ENCODE measurements at places on chromosomes 4 and X. TPM values are rescaled to one million over a fixed set of nuclear protein-coding genes. Genes with fewer than 3 reads are reported as not detected.

DNA sequence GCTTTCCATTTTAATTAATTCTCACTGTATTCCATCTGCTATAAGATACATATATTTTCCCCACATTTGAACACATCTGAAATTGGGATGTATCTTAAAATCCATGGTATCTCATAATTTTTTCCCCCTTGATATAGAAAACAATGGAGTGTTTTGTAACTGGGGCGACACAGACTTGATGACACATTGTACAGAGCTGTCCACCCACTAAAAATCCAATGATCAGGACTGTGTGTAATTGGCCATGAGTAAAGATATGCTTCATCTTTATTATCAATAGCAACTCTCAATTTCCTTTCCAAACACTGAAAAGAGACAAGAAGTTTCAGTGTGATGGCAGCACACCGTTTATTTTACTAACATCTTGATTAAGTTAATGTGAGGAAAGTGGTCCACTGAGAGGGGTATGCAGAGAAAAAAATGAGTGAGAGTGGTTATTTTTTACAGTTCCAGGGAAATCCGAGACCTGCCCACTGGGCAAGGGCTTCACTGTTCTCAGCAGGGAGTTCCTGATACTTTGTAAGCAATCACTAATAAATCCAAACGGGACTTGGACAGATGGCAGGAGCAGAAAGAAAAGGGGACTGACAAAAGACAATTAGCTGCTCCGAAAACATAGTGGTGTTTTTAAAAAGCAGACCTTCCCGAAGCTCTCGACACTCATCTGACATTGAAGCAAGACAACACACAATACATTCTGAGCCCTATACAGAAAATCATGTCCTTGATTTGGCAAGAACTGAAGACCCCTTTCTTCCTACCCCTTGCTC is 149.4 kb downstream of the TSPAN5 start:
- H3K4me3 ChIP-seq: no peak overlapping the region
- H3K4me1 ChIP-seq: peaks cover 14% of the 10 kb centered on the region
- DNase-seq: no peak
- H3K36me3 ChIP-seq: no peaks in the 10 kb centered on the region
- no peak overlapping the region for H3K27ac ChIP-seq

DNA sequence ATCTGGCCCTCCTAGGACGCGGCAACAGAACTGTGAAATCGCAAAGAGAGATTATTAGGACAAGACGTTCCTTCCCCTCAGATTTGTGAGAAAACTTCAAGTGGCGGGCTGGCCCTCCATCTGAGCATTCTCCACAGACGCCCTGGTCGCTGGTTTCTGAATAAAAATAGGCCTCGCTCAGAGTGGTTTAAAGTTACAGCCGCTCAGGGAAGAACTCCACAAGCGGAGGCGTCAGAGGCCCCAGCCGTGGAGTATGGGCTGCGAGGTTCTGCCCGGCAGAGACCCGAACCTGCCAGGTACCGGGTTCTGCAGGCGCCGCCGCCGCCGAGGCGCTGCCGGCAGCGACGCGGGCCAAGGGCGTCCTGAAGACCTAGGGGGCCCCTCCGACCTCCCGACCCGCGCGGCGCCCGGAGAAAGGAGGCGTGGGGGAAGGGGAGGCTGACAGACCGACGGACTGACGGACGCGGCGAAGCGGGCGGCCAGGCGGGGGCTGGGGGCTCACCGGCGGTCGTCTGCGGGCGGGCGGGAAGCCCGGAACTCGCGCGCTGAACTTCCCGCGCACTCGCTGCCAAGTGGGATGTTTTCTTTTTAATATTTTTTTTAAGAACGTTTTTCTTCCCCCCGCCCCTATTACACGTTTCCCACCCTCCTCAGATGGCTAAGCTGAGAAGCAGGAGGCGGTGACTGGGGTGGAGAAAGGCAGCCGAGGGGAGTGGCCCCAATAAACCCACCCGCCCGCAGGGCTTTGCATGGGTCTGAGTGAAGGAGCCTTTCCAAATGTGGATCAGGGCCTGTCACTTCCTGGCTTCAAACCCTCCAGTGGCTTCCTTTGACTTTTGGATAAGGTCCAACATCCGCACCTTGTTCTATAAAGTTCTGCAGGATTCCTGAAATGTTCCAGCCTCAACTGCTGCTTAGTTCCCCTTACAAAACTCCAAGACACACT is at the start of gene PABPC4L:
PABPC4L (minus strand) TSS at position 574 of the 946 bp plus-strand sequence. CDS start 770 bp downstream, outside the sequence.
- H3K27ac ChIP-seq: peak within 1 kb of the TSS; percentile 52
- H3K4me3 ChIP-seq: peak within 1 kb of the TSS; percentile 43
- H3K27me3 ChIP-seq: peaks cover 5% of the 10 kb centered on the region
- H3K4me1 ChIP-seq: no peaks in the 10 kb centered on the region

- DNase-seq: no peak
- no peak overlapping the region for H3K4me3 ChIP-seq
- no peaks in the 10 kb centered on the region for H3K36me3 ChIP-seq
Measured at GRCh38 chr4:47287735-47288134, 175.8 kb downstream of the COMMD8 start.

DNA sequence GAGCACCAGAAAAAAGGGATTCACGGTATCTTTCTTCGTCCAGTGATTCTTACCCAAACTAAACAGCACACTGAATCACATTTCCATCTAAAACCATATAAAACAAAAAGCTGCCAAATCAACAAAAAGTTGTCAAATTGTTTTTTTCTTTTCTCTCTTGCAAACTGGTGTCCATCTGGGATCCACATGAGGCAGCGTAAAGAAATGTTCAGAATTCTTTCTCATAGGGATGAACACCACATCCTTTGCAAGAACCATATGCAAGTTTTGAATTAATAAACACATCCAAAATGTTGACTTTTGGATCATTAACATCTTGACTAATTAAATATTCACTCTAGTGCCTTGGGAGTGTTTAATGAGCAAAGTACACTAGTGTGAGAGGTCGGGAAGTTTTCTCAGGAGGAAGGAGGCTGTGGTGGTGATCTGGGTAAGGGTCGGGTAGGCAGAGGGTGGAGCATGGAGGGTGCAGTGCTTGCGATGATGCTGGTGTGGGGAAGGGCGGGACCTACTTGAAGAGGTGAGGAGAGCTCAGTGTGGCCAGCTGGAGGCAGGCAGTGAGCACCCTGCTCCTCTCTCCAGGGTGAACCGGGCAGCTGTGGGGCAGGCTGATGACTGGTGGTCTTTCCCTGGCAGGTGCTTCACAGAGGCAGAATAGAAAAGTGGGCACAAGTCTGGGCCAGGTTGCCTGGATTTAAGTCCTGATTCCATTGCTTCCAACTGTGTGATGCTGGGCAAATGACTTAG is 72.8 kb downstream of the NSUN7 start:
- H3K4me3 ChIP-seq: no peak overlapping the region
- no peaks in the 10 kb centered on the region for H3K4me1 ChIP-seq
- H3K27me3 ChIP-seq: no peaks in the 10 kb centered on the region
- H3K36me3 ChIP-seq: peaks cover 4% of the 10 kb centered on the region
- H3K27ac ChIP-seq: no peak overlapping the region

DNA sequence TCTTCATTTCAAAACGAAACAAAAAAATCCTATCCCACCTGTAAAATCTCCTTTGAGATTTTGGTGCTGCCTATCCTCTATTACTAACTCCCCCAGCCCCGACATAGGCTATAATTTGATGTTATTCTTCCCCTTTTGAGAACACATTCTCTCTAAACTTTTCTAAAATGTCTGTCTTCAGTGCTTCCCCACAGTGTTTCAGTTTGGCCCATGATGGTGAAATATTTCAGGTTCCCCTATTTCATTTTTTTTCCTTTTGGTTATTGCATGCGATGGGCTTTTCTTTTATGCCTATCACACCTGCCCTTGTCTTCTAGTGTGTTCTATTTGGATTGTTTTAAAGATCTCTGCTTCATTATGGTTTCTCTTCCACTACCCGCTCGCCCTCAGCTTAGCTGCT is 14.7 kb downstream of the BCORL1 start:
- no peaks in the 10 kb centered on the region for H3K27me3 ChIP-seq
- no peaks in the 10 kb centered on the region for H3K4me1 ChIP-seq
- DNase-seq: no peak
- H3K27ac ChIP-seq: no peak overlapping the region

- no peaks in the 10 kb centered on the region for H3K4me1 ChIP-seq
- no peak overlapping the region for H3K4me3 ChIP-seq
- no peak overlapping the region for H3K27ac ChIP-seq
Measured at GRCh38 chr4:78923464-78924312, 15.6 kb downstream of the PAQR3 start.

DNA sequence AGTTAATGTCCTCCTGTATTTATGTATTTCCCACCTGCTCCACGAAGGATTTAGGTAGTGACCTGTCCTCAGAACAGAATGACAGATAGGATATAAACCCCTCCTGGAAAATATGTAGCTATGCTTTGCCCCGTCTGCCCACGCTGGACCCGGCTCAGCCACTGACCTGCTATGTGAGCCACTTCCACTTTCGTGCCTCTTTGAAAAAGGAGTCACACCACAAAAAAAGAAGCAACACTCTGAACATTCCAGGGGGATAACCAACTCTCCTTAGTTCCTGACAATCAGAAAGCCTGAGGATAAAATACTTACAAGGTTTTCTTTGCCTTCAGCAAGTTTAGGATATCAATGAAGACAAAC is 11.1 kb downstream of the ACSL1 start:
- H3K4me1 ChIP-seq: peaks cover 41% of the 10 kb centered on the region
- H3K4me3 ChIP-seq: no peak overlapping the region
- H3K27ac ChIP-seq: peak overlapping the region; percentile 45
- no peaks in the 10 kb centered on the region for H3K27me3 ChIP-seq

DNA sequence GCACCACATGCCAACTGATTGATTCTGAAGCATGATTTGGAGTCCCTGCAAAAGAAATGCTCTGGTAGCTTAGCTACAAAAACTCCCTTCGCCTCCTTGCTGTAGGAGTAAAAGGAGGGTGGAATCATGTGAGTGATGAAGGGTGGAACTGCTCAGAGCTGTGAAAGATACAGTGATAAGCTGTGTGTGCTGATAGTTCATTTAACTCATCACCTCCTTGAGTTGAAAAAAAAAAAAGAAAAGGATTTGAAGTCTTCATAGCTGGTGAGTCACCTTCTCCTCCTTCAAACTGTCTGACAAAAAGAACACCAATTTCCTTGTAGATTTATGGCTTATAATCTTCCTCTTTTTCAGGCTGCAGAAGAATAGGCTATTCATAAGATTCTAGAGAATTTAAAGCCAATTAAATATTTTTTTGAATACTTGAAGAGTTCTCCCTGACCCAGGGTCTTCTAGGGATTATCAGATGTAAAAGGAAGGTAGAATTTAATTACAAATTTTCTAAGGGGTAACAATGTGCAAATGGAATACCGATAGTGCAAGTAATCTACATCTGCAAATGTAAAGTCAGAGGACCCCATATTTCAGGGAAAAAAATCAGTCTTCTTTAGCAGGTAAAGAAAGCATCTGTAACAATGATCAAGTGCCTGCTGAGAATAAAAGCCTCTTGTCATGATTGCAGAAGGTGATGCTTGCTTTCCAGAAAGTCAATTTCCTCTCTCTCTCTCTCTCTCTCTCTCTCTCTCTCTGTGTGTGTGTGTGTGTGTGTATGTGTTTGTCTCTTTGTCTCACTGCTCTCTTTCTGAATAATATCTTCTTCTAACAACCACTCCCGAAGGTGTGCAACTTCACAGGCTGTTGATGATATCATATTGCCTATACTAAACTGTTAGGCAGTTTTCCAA is 208.8 kb upstream of the VEGFC start:
- no peaks in the 10 kb centered on the region for H3K4me1 ChIP-seq
- no peak overlapping the region for H3K4me3 ChIP-seq
- no peak for DNase-seq
- no peaks in the 10 kb centered on the region for H3K36me3 ChIP-seq
- H3K27me3 ChIP-seq: no peaks in the 10 kb centered on the region
- no peak overlapping the region for H3K27ac ChIP-seq

GRCh38 chr4:181278941-181279340 is 964.3 kb upstream of the TENM3 start:
- no peaks in the 10 kb centered on the region for H3K4me1 ChIP-seq
- H3K4me3 ChIP-seq: no peak overlapping the region
- H3K36me3 ChIP-seq: no peaks in the 10 kb centered on the region
- H3K27me3 ChIP-seq: no peaks in the 10 kb centered on the region

DNA sequence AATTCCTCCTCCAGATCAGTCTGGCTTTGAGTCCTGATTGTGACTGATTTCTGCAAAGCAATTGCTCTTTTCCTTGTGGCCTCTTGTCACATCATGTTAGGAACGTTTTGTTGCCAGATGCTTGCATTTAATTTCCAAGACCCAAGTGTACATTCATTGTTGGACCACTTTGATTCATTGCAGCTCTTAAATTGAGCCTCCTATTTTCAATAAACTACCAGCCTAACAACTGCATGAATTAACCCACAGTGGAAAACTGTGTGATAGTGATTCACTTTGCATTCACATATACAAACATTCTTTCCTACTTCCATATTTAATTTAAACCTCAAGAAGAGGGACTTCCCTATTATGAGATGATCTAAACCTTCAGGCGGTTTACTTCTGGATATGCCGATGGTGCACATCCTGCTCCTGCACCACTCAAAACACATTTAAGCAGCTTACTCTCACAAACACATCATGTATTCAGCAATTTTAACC is 118.4 kb downstream of the AFF1 start:
- no peak overlapping the region for H3K4me3 ChIP-seq
- no peak for DNase-seq
- H3K27ac ChIP-seq: no peak overlapping the region

- H3K36me3 ChIP-seq: no peaks in the 10 kb centered on the region
- H3K27me3 ChIP-seq: no peaks in the 10 kb centered on the region
- H3K4me1 ChIP-seq: no peaks in the 10 kb centered on the region
- no peak overlapping the region for H3K27ac ChIP-seq
- H3K4me3 ChIP-seq: no peak overlapping the region
Measured at GRCh38 chr4:12488672-12489071, 995.5 kb downstream of the RAB28 start.

DNA sequence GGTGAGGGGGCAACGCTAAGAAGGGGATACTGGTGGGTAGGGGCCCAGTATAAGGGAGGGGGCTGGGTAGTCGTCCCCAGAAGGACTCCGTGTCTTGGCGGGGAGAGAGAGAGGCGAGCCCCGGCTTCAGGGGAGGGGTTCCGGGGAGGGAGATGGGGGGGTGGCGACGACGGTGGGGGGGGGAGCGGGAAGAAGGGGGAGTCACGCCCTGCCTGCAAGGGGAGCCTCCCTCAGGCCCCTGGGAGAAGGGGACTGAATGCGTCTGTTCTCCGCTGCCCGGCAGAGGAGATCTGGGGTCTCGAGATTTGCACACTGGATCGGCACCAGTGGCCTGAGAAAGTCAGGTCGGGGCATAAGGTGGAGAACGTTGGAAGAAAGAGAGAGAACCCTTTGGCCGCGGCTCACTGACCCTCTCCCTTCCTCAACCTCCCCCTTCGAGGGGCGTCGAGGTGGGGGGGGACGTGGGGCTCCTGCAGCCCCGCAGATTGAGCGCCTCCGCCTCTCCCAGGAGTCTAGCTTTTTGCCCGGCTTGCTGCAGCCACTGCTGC is 609 bp upstream of the BCORL1 start:
- DNase-seq: peak; percentile 3
- peaks cover 35% of the 10 kb centered on the region for H3K27me3 ChIP-seq
- H3K4me3 ChIP-seq: peak overlapping the region; percentile 37
- no peak overlapping the region for H3K27ac ChIP-seq
- no peaks in the 10 kb centered on the region for H3K36me3 ChIP-seq

DUSP9 gene
- total RNA-seq: 1.7 TPM

SORBS2 gene
- total RNA-seq: 13.8 TPM

TASL gene
- total RNA-seq: 8.0 TPM

FRAS1 gene
- total RNA-seq: 1.6 TPM

SPINK2 gene
- total RNA-seq: 5.8 TPM

ARHGEF6 gene
- 73.9 TPM for total RNA-seq
